ENCODE measurements at places on chromosomes 7 and 10. TPM values are rescaled to one million over a fixed set of nuclear protein-coding genes. Genes with fewer than 3 reads are reported as not detected.

DNA sequence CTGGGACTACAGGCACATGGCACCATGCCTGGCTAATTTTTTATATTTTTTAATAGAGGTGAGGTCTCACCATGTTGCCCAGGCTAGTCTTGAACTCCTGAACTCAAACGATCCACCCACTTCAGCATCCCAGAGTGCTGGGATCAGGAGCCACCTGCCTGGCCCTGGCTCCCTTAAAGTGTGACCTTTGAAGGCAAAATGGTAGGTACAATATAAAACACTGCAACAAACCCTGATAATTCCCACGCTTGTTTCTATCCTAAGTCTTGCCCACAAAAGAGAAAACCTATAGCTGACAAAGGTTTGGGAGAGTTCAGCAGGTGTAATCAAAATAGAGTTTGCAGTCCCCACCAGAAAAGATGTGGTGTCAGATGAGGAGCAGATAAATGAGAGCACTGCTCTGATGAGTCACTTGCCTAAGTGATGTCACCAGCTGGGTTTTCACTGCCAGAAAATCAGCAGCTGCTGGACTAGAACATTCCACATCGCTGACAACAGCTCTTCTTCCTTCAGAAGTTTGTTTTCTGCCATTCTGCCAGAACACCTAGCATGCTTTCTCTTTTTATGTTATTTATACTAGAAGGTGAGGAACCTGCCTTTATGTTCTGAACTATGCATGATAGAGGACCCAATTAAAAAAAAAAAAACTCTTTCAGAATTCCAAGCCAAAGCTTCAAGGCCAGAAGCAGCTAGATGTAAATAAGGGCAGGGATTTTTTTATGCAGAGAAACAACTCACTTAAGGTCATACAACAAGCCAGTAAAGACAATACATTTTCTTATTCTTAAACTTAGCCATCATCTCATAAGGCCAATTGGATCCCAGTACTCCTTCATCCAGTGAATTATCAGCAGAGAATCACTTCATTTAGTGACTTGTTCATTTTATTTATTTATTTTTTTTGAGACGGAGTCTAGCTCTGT is 18.0 kb downstream of the PURB start:
- peaks cover 14% of the 10 kb centered on the region for H3K4me1 ChIP-seq
- peak; percentile 46 for DNase-seq
- H3K36me3 ChIP-seq: no peaks in the 10 kb centered on the region
- peak overlapping the region; percentile 90 for H3K27ac ChIP-seq

DNA sequence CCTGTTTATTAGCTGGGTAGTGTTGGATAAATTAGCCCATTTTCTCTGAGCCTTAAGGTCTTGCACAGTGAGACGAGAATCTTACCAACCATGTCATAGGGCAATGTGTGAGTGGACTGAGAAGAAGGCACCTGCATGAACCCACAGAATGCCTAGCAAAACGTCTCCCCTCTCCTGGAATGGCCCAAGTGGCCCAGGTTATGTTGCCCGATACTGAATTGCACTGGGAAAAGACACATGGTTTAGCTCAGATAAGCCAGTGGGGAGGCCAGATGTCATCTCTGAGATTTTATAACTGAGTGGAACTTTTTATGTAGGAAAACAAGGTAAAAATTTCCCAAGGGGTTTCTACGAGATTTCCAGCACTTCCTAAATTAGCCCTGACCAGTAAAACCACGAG is 104.7 kb upstream of the IKZF1 start:
- no peaks in the 10 kb centered on the region for H3K36me3 ChIP-seq
- no peak overlapping the region for H3K27ac ChIP-seq
- no peaks in the 10 kb centered on the region for H3K27me3 ChIP-seq
- H3K4me3 ChIP-seq: no peak overlapping the region

- H3K27me3 ChIP-seq: no peaks in the 10 kb centered on the region
- no peak overlapping the region for H3K27ac ChIP-seq
- H3K4me3 ChIP-seq: no peak overlapping the region
- no peaks in the 10 kb centered on the region for H3K4me1 ChIP-seq
- no peak for DNase-seq
These were observed 869.8 kb downstream of the LRMDA start for GRCh38 chr10:76301211-76301610.

The POR gene
- total RNA-seq: 206 TPM

The CPA5 gene
- total RNA-seq: 5.2 TPM

The CBX3 gene
- total RNA-seq: 71.0 TPM

The MBLAC1 gene
- total RNA-seq: 1.5 TPM

- H3K36me3 ChIP-seq: no peaks in the 10 kb centered on the region
- no peaks in the 10 kb centered on the region for H3K27me3 ChIP-seq
These were observed 16.8 kb upstream of the GPR15LG start for GRCh38 chr10:84156768-84157167.

The FKBP9 gene
- 34.7 TPM for total RNA-seq

DNA sequence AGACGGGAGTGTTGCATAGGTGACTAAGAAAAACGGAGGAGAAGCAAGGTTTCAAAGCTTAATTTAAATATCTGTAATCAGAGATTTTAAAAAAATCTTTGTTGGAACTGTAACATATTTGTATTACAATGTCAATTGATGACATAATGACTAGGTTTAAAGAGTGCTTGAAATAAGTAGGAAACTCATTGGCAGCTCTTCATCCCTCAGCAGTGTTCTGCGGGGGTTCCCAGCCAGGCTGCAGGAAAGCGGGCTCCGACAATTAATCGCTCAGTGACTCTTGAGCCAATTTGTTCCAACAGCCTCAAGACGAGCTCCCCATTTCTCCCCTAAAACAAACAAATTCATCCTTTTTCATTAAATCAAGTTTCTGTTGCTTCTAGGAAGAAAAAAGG is 22.6 kb downstream of the CPXM2 start:
- H3K4me1 ChIP-seq: no peaks in the 10 kb centered on the region
- H3K36me3 ChIP-seq: no peaks in the 10 kb centered on the region
- H3K27me3 ChIP-seq: no peaks in the 10 kb centered on the region

DNA sequence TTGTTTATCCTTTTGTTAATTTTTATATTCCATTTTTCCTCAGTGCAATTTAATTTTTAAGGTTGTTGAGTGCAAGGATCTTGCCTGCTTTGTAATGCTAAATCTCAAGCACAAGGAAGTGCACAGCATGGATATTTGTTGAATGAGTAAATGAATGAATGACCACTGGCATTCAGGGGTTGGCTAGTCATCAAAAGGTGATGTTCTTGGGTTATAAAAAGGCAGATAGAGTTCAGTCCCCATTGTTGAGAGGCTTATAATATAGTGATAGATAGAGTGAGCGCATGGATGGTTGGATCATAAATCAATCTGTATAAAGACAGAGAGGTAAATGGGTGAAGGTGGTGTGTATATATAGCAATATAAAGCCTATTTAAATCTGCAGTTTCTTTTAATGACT is 193.2 kb upstream of the KLF6 start:
- no peaks in the 10 kb centered on the region for H3K27me3 ChIP-seq
- DNase-seq: no peak
- H3K36me3 ChIP-seq: no peaks in the 10 kb centered on the region
- H3K4me1 ChIP-seq: no peaks in the 10 kb centered on the region
- H3K27ac ChIP-seq: no peak overlapping the region

DNA sequence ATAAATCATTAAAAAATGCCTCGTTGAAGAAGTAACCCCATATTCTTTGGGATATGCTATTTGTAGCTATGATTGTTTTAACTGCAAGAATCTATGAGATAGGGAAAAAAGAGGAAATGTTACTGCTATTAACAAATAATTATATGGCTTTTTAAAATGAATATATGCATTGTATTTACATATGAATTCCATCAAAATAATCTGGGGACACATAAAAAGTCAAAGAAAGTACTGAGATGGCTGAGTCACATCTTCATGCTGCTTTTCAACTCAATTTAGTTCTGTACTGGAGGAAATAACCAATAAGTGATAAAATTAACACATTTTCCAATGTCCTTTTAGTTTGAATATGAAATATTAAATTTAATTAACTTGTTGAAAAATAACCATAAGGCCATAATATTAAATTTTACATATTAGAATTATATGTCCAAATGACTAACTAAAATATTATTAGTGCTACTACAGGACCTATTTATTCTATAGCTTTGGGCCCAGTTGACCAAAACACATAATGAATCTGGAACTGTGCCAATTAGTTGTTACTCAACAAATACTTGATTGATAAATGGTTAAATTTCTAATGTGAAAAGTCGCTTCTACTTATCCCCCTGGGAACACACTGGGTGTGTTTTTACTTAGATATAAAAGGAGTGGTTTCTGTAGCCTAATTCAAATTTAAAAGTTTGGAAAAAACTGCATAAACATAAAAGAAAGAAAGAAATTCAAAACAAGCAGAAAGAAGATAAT is 214.6 kb upstream of the PFKP start:
- no peak overlapping the region for H3K4me3 ChIP-seq
- H3K27me3 ChIP-seq: no peaks in the 10 kb centered on the region
- H3K4me1 ChIP-seq: no peaks in the 10 kb centered on the region
- H3K36me3 ChIP-seq: no peaks in the 10 kb centered on the region

GRCh38 chr7:139990142-139990535 is 72.6 kb downstream of the PARP12 start:
- H3K36me3 ChIP-seq: no peaks in the 10 kb centered on the region
- H3K27ac ChIP-seq: no peak overlapping the region
- no peaks in the 10 kb centered on the region for H3K4me1 ChIP-seq
- H3K4me3 ChIP-seq: no peak overlapping the region

- H3K27me3 ChIP-seq: no peaks in the 10 kb centered on the region
- no peak overlapping the region for H3K4me3 ChIP-seq
- no peaks in the 10 kb centered on the region for H3K36me3 ChIP-seq
- H3K4me1 ChIP-seq: peaks cover 17% of the 10 kb centered on the region
- DNase-seq: no peak
- no peak overlapping the region for H3K27ac ChIP-seq
These were observed 155.7 kb downstream of the JAZF1 start for GRCh38 chr7:28024786-28025334.

The CDC14C gene
- total RNA-seq: not detected

- no peak for DNase-seq
- no peaks in the 10 kb centered on the region for H3K27me3 ChIP-seq
- H3K4me1 ChIP-seq: peaks cover 23% of the 10 kb centered on the region
- H3K27ac ChIP-seq: no peak overlapping the region
- H3K36me3 ChIP-seq: no peaks in the 10 kb centered on the region
These were observed 55.8 kb downstream of the CNOT4 start for GRCh38 chr7:135454060-135454459.

GRCh38 chr10:100710151-100710871 is 35.1 kb upstream of the PAX2 start:
- H3K27ac ChIP-seq: no peak overlapping the region
- peaks cover 50% of the 10 kb centered on the region for H3K27me3 ChIP-seq
- no peak overlapping the region for H3K4me3 ChIP-seq

- no peaks in the 10 kb centered on the region for H3K27me3 ChIP-seq
- H3K27ac ChIP-seq: no peak overlapping the region
- H3K36me3 ChIP-seq: no peaks in the 10 kb centered on the region
- DNase-seq: no peak
- no peak overlapping the region for H3K4me3 ChIP-seq
- no peaks in the 10 kb centered on the region for H3K4me1 ChIP-seq
These were observed 164.3 kb upstream of the AGK start for GRCh38 chr7:141386881-141387280.

DNA sequence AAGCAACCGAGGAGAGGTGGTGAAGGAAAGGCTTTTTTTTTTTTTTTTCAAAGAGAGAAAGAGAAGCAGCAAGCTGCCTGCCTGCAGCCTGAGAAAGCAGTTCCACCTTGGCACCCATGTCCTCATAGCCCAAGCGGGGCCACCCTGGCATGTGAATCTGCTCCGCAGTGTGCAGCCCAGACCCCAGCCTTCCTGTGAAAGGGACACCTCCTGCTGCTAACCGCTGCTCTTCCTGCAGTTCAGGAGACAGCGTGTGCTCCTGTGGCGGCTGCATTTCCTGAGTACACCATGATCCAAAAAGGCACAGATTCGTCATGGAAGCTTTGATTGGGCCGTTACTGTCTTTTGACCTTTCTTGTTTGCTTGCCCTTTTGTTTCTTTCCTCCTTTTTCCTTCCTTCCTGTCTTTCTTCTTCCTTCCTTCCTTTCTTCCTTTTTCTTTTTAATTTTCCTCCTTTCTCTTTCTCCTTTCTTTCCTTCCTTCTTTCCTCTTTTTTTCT is 38.1 kb downstream of the IKZF1 start:
- H3K27ac ChIP-seq: no peak overlapping the region
- DNase-seq: no peak
- no peak overlapping the region for H3K4me3 ChIP-seq
- no peaks in the 10 kb centered on the region for H3K4me1 ChIP-seq
- H3K27me3 ChIP-seq: no peaks in the 10 kb centered on the region

- no peaks in the 10 kb centered on the region for H3K4me1 ChIP-seq
- DNase-seq: no peak
- no peaks in the 10 kb centered on the region for H3K27me3 ChIP-seq
- H3K4me3 ChIP-seq: no peak overlapping the region
These were observed 21.9 kb downstream of the THSD7A start for GRCh38 chr7:11810043-11810625.

DNA sequence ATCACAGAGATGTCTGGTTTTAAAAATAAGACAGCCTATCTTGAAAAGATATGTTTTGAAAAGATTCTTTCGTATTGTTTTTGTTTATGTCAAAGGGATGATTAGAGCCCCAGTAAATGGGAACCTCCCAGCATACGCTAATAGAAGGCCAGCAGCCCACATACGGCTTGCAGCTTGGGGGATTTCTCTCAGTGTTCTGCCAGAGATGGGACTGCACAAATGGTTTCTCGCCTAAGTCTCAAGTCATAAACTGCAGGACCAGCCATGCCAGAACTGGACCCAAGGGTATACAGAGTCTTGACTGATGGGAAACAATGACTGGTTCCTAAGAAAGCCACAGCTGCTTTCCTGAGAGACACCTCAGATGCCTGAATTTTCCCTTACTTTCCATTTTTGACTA is 306.9 kb upstream of the DGKB start:
- no peak overlapping the region for H3K27ac ChIP-seq
- DNase-seq: no peak
- no peak overlapping the region for H3K4me3 ChIP-seq
- H3K36me3 ChIP-seq: no peaks in the 10 kb centered on the region
- H3K4me1 ChIP-seq: no peaks in the 10 kb centered on the region

GRCh38 chr10:3432081-3432825 is 259.7 kb upstream of the PITRM1 start:
- no peaks in the 10 kb centered on the region for H3K4me1 ChIP-seq

GRCh38 chr10:42979721-42980467 is 97.0 kb upstream of the RET start:
- no peaks in the 10 kb centered on the region for H3K4me1 ChIP-seq
- H3K27me3 ChIP-seq: no peaks in the 10 kb centered on the region
- H3K4me3 ChIP-seq: no peak overlapping the region
- H3K27ac ChIP-seq: no peak overlapping the region
- DNase-seq: peak; percentile 24

The RGR gene
- total RNA-seq: not detected

DNA sequence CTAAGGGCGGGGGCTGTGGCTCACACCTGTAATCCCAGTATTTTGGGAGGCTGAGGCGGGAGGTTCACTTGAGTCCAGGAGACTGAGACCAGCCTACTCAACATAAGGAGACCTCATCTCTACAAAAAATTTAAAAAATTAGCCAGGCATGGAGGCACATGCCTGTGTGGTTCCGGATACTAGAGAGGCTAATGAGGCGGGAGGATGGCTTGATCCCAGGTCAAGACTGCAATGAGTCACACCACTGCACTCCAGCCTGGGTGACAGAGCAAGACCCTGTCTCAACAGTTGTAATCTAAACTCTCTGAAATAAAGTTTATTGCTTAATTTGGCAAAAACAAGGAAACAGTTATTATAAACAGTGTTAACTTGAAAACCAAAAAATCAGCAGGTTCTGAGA is 123.3 kb downstream of the USP6NL start:
- H3K4me3 ChIP-seq: no peak overlapping the region
- DNase-seq: no peak
- H3K27ac ChIP-seq: no peak overlapping the region

All from psoas muscle (tissue), 8 donors.